ENCODE measurements at places on chromosomes 16 and 17.

GRCh38 chr16:47470810-47471209, 9.7 kb downstream of the PHKB start:
- no peak for DNase-seq

GRCh38 chr17:62405451-62405850, 18.2 kb upstream of the METTL2A start:
- no peak for DNase-seq

DNA sequence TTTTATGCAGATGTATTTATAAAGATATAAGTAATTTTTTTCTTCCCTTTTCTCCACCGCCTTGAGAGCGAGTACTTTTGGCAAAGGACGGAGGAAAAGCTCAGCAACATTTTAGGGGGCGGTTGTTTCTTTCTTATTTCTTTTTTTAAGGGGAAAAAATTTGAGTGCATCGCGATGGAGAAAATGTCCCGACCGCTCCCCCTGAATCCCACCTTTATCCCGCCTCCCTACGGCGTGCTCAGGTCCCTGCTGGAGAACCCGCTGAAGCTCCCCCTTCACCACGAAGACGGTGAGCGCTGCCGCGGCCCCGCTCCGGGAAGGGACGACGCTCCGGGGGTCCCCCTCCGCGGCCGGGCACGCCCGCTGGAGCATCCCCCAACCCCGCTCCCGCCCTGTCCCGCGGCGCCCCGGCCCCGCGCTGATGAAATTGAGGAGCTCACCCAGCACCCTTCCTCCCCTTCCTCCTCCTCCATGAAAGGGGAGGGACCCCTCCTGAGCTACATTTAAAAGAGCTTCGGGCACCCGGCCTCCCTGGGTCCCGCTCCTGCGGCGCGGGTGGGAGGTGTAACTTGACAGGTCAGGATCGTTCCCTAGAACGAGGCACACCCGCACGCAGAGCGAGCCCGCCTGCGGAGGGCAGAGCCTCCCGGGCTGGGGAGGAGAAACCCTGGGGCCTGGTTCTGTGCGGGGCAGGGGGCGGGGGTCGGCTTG, 706 bp downstream of the HLF start:
- DNase-seq, result no peak

DNA sequence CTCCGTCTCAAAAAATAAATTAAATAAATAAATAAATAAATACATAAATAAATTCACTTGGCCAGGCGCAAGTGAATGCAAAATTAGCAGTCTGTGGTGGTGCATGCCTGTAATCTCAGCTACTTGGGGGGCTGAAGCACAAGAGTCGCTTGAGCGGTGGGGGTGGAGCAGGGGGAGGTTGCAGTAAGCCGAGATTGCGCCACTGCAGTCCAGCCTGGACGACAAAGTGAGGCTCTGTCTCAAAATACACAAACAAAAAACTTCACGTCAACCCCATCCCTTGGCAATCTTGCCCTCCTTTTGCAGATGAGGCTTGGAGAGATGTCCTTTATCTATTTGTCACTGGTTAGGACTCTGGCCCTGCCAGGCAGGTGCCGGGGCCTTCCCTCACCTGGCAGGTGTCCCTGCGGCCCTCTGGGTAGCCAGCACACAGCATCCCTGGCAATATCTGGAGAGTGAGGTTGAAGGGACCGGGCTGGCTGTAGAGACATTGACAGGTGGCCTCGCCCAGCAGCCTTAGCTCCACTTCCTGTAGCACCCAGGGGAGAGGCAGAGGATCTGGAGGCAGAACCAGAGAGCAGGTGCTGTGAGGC, 4.4 kb downstream of the PRSS36 start:
- no peak for DNase-seq

GRCh38 chr16:21584817-21585216, 14.6 kb upstream of the METTL9 start:
- DNase-seq, result no peak

GRCh38 chr17:2954898-2955445, 108.4 kb downstream of the OR1D5 start:
- peak; percentile 85 for DNase-seq

GRCh38 chr17:45098081-45098868, 34.0 kb downstream of the PLCD3 start:
- no peak for DNase-seq

DNA sequence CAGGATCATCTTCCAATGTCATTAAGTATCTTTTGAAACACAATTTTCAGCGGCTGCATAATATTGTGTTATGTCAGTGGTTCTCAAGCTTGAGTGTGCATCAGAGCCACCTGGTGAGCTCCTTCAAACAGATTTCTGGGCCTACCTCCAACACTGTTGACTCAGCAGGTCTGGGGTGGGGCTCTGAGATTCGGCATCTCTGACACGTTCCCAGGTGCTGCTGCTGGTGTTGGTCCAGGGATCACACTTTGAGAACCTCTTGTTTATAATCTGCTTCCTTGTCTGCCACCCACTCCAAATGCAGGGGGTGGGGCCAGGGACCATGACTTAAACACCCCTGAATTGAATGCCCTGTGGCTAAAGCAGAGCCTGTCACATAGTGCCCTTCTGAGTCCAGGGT, 73.8 kb upstream of the HNF1B start:
- peak; percentile 57 for DNase-seq

DNA sequence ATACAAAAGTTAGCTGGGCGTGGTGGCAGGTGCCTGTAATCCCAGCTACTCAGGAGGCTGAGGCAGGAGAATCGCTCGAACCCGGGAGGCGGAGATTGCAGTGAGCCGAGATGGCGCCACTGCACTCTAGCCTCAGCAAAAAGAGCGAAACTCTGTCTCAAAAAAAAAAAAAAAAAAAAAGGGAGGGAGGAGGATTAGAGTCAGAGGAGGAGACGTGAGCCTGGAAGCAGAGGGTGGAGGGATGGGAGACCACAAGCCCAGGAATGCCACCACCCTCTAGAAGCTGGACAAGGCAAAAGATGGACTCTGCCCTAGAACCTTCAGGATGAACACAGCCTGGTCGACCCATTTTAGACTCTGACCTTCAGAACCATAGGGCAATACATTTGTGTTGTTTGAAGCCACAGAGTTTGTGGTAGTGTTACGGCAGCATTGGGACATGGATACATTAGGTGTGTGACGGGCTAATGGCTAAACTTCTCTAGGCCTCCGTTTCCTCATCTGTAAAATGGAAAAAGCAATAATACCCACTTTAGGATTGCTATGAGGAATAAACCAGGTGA, 2.1 kb upstream of the SMIM22 start:
- DNase-seq, result no peak

DNA sequence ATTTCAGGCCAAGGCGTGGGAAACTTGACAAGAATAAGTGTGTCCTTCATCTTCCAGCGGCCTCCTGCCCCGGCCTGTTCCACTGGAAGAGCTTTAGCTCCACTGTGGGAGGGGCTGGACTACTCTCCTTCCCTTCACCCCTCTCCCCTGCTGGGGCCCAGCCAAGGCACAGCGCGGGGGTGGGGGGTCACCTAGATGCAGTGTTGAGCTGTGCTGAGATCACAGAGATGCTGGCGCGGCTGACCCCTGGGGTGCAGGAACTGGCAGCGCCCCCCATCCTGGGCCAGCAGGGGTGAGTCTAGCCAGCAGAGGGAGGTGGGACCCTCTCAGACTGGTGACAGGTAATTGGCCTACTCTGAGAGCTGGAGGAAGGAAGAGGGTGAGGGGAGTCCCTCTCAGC, 111.8 kb upstream of the LHX1 start:
- no peak for DNase-seq

DNA sequence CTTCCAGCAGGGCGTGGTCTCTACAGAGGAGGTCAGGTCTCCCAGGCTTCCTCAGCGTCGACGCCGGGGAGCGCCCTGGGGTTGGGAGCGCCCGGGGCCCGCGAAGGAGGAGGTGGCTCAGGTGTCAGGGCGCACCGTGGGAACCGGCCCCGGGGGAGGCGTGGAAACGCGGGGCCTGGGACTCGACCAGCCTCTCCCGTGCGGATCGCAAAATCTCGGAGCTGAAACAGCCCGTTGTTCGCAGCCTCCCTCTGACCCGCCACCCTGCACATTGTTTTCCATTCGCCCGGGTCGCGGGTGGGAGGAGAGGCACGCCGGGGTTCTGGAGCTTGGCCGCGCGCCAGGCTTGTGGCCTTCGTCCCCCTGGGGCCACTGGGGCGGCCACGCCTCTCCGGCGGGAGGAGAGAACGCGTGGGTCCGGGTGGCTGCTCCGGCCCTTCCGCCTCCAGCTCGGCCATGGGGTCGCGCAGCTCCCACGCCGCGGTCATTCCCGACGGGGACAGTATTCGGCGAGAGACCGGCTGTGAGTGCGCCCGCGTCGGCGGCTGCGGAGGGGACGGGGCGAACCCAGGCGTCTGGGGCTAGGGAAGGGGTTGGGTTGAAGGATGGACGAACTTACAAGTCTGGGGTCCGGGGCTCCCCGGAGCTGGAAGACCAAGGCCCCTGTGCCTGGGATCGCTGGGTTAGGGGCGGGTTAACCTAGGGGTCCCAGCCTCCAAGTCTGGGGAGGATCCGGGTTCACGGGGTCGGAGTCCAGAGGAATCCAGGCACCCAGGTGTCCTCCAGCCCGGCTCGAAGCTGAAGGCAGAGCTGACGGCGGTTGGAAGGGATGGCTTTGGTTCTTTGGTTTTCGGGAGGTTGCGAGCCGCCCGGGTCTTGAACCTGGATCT, at the start of gene CHP2:
TSS of gene CHP2 (plus strand) at position 433 of the 890 bp plus-strand sequence. CDS start at position 457, 24 bp downstream.
- DNase-seq, result no peak

- no peak for DNase-seq
Observed at GRCh38 chr16:52491216-52491615, 55.7 kb downstream of the TOX3 start.

DNA sequence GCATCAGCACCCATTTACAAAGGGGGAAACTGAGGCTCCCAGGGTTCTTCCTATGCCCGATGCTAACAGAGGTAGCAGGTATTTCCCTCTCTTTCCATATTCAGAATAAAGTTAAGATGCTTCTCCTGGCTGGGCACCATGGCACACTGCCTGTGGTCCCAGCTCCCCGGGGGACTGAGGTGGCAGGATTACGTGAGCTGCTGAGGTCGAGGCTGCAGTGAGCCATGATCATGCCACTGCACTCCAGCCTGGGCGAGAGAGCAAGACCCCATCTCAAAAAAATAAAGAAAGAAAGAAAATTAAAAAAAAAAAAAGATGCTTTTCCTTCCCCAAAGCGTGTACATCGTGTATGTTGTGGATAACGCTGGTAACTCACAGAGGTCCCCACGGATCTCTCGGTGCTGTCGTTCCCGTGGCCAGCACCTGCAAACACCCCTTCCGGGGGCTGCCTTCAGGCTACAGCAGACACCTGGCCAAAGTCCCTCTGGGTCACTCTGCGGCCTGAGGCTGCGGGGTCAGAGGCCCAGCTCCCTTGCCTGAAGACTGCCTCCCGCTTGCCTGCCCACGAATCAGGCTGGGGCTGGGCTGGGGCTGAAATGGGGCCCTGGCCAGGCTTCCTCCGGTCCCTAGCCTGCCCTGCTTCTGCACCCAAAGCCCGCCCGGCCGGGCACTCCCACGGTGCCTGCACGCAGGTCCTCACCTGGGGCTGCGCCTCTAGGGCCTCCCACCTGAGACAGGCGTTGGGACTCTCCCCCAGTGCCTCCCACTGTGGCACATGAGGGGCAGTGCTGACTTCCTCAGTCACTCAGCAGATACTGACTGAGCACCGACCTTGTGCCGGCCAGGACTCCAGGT, 63.1 kb downstream of the ZDHHC7 start:
- no peak for DNase-seq

- DNase-seq, result no peak
Observed at GRCh38 chr16:77788181-77789084, at the start of gene VAT1L. TSS of gene VAT1L (plus strand) at chr16:77788564. CDS start at chr16:77788683, 119 bp downstream.

GRCh38 chr17:17447264-17447663, 29.5 kb upstream of the MED9 start:
- no peak for DNase-seq

DNA sequence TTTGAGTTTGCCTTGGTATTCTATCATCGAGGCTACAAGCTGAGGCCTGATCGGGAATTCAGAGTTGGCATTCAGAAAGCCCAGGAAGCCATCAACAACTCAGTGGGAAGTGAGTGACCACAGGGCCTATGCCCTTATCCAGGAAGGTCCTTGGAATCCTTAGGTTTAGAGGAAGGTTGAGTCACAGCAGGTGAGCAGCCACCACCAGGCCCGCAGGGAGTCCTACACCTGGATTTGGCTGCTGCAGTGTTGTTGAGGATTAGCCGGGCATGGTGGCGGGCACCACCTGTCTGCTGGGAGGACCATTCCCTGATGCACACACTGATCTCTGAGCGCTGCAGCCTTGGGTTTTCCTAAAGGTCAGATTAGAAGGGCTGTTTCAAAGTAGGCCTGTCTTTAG, 5.2 kb downstream of the ODAD4 start:
- DNase-seq, result no peak

- DNase-seq, result no peak
Observed at GRCh38 chr17:20172376-20172775, 163.2 kb downstream of the SPECC1 start.

GRCh38 chr17:47253541-47254402, at the start of gene ITGB3:
TSS of gene ITGB3 (plus strand) at chr17:47253827. CDS start at chr17:47253862, 35 bp downstream.
- peak; percentile 82 for DNase-seq

- DNase-seq, result no peak
Observed at GRCh38 chr16:64365448-64365931, 756.4 kb downstream of the CDH11 start.

DNA sequence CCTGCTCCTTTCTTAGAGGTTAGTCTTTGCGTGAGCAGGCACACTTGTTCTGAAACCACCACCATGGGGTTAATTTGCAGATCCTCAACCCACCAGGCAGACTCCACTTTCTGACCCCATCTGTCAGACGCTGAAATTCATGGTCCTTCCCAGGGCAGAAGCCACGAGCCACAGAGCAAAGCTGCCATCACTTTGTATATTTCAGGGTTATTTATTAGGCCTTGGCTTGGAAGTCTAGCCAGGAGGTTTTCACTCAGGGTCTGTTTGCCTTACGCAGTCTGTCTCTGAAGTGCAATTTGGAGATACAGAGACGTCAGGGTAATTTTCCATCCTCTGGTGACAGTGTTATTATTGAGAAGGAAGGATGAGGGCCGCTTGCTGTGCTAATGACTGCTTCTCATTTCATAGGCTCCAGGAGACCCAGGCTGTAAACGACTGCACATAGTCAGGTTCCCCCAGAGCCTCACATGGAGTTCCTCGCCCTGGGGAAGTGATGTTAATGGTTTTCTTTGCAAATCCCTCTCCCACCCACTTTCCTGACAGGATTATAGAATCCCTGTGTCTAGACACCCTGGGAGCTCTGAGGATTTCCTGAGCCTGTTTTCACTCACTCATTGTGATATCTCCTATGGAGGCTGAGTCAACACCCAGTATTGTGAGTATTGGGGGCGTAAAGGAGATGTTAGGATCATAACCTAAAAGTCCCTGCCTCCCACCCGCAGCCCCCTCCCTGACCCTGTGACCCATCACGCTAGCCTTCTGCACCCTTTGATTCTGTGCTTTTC, 269.0 kb downstream of the ABCC12 start:
- no peak for DNase-seq

- DNase-seq, result no peak
Observed at GRCh38 chr17:76920364-76921139, 52.3 kb downstream of the MGAT5B start.

GRCh38 chr17:54840885-54841591, 59.6 kb upstream of the TOM1L1 start:
- no peak for DNase-seq

- no peak for DNase-seq
Observed at GRCh38 chr16:84209989-84210388, 19.0 kb downstream of the ADAD2 start.
